Left ventricle myocardium superior (tissue), 1 donor: ENCODE measurements at places on chromosomes 13 and 19.

- no peak for DNase-seq
Measured at GRCh38 chr13:50444726-50445125, 398.8 kb downstream of the DLEU7 start.

GRCh38 chr13:49560270-49561061, 24.9 kb downstream of the RCBTB1 start:
- no peak for DNase-seq

DNA sequence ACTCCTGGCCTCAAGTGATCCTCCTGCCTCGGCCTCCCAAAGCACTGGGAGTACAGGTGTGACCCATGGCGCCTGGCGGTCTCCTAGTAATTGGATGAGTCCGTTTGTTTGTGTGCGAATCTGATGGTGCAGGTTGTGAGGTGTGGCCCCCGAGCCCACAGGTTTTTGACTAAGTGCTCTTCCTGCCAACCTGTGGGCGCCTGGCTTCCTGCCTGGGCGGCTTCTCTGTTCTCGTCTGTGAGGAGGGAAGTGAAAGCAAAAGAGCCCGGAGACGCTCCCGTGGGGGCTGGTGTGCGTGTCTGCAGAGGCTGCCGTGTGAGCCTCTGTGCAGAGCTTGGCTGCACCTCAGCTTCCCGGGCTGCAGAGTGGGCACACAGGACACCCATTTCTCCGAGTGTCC, 10.0 kb downstream of the ARHGAP45 start:
- peak; percentile 81 for DNase-seq

- no peak for DNase-seq
Measured at GRCh38 chr13:113550453-113550852, 34.1 kb upstream of the TFDP1 start.

DNA sequence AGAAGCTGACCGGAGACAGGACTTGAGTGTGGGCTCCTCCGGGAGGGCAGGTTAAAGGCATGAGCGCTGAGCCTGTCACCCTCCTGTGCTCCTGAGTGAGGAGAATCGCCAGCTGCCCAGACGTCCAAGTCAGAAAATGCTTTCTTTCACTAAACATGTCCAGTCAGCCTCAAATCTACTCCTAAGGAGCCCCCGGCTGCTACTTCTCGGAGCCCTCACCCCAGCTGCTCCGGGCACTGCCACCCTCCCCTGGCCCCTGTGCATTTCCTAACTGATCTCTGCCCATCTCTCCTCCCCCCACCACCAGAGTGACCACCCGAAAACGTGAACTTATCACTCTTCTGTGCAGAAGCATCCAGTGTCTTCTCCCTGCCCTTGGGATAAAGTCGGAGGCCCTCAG, 277.5 kb upstream of the SOX1 start:
- DNase-seq: no peak

GRCh38 chr19:50275577-50276368, 53.4 kb downstream of the KCNC3 start:
- DNase-seq: no peak

DNA sequence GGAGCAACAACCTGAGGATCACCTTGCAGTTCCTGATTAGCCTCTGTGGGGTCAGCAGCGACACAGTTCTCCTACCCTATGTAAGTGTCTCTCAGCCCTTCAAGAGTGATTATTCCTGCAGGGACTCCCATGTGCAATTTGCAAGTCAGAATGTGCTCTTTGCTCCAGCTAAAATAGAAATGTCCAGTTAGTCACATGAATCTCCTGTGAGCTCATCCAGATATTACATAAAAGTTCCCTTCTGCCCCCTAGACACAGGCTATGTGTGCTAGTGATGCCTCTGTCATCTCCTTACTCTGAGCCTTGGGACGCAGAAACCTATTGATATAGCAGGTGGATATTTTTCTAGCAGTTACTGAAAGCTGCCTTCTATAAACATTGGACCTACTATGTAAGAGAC, 105.5 kb downstream of the ZAR1L start:
- no peak for DNase-seq

GRCh38 chr13:108903613-108904012, 274.2 kb downstream of the MYO16 start:
- no peak for DNase-seq

DNA sequence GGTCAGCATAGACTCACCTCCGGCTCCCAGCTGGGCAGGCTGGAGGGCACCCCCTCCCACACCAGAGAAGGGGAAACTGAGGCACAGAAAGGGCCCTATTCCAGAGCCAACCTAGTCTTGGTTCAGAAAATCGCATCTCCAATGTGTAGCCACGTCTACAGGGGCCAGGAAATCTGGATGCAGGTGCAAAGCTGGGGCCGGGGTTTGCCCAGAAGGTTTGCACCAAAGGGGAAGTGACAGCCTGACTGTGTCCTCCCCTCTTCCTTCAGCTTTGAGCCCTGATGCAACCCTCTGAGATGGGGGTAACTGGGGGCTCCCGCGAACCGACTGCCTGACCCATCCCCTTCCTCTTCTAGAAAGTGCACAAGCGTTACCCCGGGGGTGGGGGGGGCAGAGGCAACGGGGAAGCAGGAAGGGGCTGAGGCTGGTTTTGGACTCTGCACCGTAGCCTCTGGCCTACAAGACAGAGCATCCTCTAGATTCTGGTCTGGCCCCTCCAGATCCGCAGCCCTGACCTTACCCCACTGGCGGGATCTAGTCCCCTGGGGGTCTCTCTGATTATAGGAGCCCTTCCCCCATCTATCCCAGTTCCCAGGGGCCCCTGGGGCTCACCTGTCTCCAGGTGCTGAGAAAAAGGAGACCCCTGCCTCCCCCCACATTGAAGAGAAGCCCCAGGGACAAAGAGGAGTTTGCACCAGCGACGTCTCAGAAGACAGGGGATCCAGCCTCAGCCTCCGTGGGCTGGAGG, 1.1 kb upstream of the ONECUT3 start:
- DNase-seq: no peak
